ENCODE measurements at places on chromosomes 6 and 20. TPM values are rescaled to one million over a fixed set of nuclear protein-coding genes. Genes with fewer than 3 reads are reported as not detected.

DLK2 gene
- total RNA-seq: 0.18 TPM

ATP6V1G2 gene
- total RNA-seq: 4.1 TPM

RARS2 gene
- total RNA-seq: 27.3 TPM

TRIM31 gene
- total RNA-seq: not detected

CARMIL1 gene
- total RNA-seq: 13.4 TPM

AGPAT4 gene
- total RNA-seq: 8.9 TPM

LY6G5C gene
- total RNA-seq: 1.8 TPM

PACRG gene
- total RNA-seq: 0.43 TPM

SPTLC3 gene
- 1.7 TPM for total RNA-seq

UNC93A gene
- total RNA-seq: not detected

TGM3 gene
- total RNA-seq: not detected

CDC5L gene
- 25.2 TPM for total RNA-seq

ZNF334 gene
- total RNA-seq: 1.6 TPM

DNA sequence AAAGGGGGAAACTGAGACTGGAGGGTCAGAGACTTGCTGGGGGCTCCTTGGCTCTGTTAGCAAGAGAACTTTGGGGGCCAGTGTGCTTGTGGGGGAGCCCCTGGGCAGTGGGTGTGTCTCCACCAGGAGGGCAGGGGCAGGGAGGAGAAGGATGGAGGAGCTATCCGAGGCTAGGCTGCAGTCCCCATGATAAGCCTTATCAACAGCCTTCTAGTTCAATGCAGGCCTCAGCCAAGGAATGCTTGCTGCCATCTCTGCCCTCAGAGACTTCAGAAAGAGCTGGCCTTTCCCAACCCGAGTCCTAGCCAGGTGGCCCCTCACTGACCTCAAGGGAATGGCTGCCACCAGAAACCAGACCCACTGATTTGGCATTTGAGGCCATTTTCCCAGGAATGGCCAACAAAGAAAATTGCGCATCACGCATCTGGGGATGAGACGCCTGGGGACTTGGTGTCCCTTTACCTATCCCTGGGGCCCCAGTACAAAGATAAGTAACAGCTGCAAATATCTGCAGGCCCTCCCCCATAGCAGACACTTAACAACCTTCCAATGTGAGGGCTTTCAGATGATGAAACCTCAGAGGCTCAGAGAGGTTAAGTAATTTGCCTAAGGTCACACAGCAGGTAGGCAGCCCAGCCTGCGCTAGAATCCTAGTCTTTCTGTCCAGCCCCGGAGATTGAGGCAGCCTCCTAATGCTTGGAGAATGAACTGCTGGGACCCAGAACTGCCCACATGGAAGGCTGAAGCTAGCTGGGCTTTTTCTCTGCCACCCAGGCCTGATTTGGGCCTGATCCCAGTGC lies 4.9 kb downstream of the TGM2 start:
- no peak for DNase-seq

- no peak for DNase-seq
Observed at GRCh38 chr20:53676987-53677386, 83.3 kb upstream of the ZNF217 start.

- DNase-seq: no peak
Observed at GRCh38 chr6:20438462-20439070, 36.9 kb downstream of the E2F3 start.

GRCh38 chr6:163797296-163797845 lies 382.9 kb downstream of the QKI start:
- no peak for DNase-seq

- DNase-seq: no peak
Observed at GRCh38 chr20:17794400-17794799, 94.6 kb downstream of the BANF2 start.

GRCh38 chr6:137390334-137390733 lies 103.9 kb downstream of the OLIG3 start:
- DNase-seq: no peak

GRCh38 chr20:57379263-57379647 lies 11.9 kb upstream of the RBM38 start:
- no peak for DNase-seq

GRCh38 chr6:134676307-134677281 lies 273.3 kb downstream of the ALDH8A1 start:
- no peak for DNase-seq

DNA sequence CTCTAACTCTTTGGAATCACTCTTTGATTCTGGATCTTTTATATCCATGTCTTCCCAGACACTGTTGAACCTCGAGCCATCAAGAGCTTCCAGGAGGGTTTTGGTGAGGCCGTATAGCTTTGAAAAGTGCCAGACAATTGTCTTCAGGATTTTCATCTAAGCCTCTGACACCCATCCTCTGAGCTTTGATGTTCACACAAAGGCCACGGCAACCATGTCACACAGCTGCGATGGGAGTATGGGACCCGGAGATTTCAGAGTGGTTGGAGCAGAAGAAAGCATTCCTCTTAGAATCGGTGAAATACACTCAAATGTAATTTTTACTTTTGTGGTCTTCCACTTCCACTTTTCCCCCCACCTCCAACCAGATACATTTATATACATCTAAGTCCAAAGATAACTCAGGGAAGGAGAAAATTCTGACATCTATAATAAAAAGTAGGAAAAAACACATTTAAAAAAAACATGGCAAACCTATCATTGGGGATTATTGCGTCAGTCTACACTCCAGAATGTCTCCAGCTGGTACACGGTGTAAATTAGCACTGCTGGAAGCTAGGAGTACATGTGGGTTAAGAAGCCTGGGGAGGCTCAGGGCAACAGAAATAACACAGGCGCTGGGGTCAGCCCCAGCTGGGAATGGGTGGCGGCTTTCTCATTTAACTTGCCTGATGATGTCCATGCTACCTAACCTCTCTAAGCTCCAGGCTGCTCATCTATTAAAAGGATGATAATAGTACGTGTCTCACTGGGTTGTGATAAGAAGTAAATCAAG lies 92.7 kb downstream of the LY86 start:
- no peak for DNase-seq

GRCh38 chr20:48283470-48284110 lies 498.3 kb upstream of the SULF2 start:
- DNase-seq: no peak

- DNase-seq: no peak
Observed at GRCh38 chr20:11117808-11118528, 444.2 kb upstream of the JAG1 start.

- no peak for DNase-seq
Observed at GRCh38 chr20:15851576-15852215, 721.6 kb downstream of the KIF16B start.

DNA sequence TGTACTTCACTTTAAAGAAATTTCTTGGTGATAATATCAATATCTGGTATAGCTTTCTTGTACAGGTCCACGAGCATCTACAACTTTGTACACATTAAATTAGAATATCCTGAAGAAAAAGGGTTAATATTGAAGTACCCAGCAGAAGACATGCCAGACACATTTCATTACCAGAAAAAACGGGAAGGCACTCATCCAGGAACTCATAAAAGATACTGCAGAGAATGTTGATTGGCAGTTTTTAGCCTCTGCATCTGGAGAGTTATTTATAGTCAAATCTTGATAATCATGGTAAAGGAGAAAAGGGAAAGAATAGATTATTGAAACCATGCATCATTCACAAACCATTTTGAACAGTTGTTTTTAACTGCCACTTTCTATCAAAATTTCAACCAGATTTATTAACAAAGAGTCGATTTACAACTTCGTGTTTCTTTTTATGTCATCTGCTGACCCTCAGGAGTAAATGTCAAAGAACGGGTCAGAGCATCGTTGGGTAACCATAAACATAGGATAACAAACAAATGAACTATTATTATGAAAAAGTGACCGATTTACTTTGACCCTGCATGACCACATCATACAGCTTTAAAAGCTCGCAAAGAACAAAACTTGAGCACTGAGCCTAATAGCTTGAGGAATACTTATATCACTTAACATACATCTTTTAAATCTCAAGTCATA lies 229.2 kb upstream of the SGK1 start:
- no peak for DNase-seq

- DNase-seq: no peak
Observed at GRCh38 chr20:43942667-43943285, 28.1 kb downstream of the TOX2 start.

DNA sequence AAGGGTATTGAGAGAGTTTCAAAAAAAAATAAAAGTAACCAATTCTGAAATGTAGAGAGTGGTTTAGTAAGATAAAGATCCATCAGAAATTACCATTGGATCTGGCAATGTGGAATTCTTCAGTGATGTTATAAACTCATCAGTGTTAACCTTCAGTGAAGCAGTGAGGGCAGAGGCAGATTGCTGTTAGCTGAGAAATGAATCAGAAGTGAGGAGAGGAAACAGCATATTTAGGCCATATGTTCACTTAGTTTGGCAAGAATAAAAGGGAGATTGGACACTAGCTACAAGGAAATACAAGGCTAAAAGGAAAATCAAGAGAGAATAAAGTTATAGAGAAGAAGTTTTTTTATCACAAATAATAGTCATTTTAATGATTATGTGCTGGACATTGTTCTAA lies 9.6 kb downstream of the KCNQ5 start:
- no peak for DNase-seq

GRCh38 chr6:168971549-168971948 lies 282.1 kb downstream of the THBS2 start:
- DNase-seq: no peak

DNA sequence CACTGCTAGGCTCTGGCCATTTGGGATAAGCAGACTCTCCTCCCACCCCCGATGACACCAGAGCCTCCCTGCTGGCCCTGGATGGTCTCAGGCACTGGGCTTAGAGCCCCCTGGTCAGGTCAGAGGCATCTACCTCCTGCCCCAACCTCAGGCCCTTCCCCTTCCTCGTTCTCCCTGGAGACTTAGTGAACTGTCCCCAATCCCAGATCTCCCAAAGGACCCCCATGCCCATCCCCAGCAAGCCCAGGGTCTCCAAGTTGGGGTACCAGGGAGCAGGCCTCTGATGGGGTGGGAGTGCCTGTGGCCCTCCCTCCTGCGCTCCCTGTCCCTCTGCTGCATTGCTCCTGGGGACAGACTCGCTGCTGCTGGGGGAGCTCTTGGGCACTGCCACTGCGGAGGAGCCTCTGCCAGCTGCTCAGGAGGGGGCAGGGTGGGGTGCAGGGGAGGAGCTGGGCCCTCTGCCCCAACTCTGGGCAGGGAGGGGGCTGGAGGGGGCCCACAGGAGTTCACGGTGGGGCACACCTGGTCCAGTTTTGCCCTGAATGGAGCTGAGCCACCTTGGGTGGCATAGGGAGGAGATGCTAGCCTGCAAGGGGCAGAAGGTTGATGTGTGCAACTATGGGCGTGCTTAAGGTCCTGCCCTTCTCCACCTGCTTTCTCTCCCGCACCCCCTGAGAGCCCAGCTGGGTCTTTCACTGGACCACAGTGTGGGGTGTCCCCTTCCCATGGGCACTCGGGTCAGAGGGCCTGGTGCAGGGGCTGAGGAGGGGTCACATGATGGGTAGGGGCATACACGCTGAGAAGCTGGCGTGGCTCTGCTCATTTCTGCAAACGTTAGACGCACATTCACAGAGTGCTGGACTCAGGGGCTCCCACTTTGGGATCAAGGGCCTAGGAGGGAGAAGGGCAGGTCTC lies 40.4 kb downstream of the SPDEF start:
- DNase-seq: no peak

DNA sequence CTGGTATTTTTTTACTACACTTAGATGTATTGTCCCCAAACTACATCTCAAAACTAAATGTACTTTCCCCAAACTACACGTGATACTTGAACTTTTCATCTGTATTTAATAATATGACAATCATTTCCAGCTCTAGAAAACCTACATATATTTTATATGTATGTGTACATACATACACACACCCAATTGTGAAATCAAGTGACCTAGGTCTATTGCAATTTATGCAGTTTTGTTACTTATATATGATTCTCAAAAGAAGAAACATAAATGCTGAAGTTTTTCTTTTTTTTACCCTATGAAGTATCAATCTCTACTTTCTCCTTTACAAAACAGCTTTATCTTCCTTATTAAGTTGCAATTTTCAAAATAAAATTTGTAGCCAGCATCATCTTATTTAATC lies 4.7 kb downstream of the ADNP start:
- DNase-seq: no peak

GRCh38 chr20:60867589-60867988 lies 384.5 kb upstream of the CDH4 start:
- no peak for DNase-seq

DNA sequence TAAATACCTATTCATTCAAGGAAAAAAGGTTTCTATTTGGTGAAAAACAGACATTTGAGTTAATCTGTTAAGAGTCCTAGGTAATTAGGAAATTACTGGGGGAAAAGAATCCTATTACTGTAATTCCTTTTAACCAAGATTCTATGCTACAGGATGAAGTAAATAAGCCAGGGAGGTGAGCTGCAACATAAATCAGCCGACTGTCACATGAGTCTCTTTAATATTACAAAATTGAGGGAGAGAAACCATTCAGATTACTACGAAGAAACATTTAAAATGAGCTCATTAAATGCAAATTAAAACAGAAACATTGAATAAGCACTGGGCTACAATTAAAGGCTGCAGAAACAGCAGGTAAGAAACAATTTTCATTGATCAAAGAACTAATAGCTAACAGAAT lies 5.3 kb downstream of the PRKN start:
- DNase-seq: no peak

- DNase-seq: no peak
Observed at GRCh38 chr20:18191306-18191705, 53.6 kb downstream of the KAT14 start.

- DNase-seq: no peak
Observed at GRCh38 chr6:83804886-83805285, 48.3 kb upstream of the RIPPLY2 start.

- DNase-seq: no peak
Observed at GRCh38 chr6:107314531-107314939, 144.8 kb downstream of the PDSS2 start.

DNA sequence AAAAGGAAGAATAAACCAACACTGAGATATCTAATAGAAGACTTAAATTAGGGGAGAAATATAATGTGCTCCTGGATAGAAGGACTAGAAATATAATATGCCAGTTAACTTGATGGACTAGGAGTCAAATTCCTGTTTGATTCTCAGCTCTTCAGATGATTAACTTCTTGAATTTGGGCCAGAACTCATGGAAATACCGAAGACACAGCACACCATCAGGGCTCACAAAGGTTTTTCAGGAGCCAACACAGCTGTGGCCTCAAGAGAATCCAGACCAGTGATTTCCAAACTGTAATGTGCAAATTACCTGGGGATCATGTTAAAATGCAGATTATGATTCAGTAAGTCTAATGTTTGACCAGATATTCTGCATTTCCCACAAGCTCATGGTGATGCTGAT lies 33.8 kb upstream of the LRRC1 start:
- no peak for DNase-seq

GRCh38 chr20:53984356-53985149 lies 85.8 kb downstream of the BCAS1 start:
- no peak for DNase-seq

DNA sequence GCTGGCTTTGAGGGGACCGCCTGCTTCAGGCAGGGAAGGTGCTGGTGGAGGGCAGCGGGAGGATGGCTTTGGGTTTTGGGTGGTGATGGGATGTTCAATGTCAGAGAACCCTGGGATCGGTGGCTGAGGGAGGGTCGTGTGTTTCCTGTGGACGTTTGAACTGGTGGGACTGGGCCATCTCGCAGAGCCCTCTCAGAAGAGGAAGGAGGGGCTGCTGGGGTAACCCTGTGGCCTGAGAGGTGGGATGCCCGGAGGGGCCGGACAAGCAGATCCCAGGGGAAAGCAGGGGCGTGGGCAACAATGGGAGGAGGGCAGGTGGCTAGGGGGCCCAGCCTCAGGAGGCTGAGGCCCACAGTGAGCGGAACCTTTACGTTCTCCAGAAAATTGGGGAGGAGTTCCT lies 34.9 kb downstream of the PYGB start:
- no peak for DNase-seq

GRCh38 chr6:21996425-21997118 lies 300.3 kb downstream of the PRL start:
- DNase-seq: no peak
